ENCODE measurements at places on chromosomes 1 and 21. TPM values are rescaled to one million over a fixed set of nuclear protein-coding genes. Genes with fewer than 3 reads are reported as not detected.

DNA sequence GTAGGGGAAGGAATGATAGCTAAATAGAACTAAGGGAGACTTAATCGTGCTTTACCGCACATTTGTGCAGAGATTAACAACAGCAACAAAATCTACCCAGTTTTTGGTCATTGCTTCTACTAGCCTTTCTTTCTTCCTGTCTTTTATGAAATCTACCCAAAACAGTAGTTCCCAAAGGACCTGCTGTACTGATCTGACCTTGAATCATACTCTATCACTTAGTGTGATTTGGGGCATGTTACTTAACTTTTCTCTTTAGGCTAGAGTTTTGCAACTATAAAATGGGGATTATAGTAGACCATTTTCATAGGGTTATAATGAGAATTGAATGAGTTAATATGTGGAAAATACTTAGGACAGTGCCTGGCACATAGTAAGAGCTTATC is 30.5 kb upstream of the MACF1 start:
- no peak for DNase-seq

- DNase-seq = no peak
These were observed 176.6 kb upstream of the ADAMTS5 start for GRCh38 chr21:27143476-27143875.

DNA sequence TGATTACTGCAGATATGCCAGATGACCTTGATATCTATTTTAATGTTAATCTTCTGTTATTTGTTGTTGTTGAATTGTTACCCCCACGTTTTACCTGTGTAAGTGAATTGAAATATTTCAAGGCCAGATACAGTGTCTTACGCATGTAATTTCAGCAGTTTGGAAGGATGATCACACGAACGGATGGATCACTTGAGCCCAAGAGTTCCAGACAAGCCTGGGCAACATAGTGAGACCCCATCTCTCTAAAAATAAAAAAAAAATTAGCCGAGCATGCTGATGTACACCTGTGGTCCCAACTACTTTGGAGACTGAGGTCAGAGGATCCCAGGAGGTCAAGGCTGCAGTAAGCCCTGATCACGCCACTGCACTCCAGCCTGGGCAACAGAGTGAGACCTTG is 32.2 kb downstream of the SDCCAG8 start:
- DNase-seq = no peak

DNA sequence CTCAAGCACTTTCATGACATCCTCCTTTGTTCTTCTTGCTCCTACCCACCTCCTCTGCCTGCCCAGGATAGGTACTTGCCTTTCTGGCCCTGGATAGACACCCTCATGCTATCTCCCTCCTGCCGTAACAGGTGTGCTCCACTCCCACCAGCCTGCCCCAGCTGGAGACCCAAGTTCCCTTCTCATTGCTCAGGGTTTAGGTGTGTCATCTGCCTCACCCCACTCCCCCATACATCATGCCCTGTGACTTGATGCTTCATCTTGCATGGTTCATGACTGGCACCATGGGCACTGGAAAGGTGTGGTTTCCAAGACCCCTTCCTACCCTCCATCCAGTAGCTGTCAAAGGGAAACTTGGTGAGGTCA is 5.9 kb downstream of the RHEX start:
- no peak for DNase-seq

- no peak for DNase-seq
These were observed 139.1 kb upstream of the FMN2 start for GRCh38 chr1:239952348-239953308.

GRCh38 chr1:228276901-228277490 is 69.2 kb downstream of the OBSCN start:
- DNase-seq = peak; percentile 45

- no peak for DNase-seq
These were observed 132.3 kb downstream of the URB2 start for GRCh38 chr1:229758101-229759036.

DNA sequence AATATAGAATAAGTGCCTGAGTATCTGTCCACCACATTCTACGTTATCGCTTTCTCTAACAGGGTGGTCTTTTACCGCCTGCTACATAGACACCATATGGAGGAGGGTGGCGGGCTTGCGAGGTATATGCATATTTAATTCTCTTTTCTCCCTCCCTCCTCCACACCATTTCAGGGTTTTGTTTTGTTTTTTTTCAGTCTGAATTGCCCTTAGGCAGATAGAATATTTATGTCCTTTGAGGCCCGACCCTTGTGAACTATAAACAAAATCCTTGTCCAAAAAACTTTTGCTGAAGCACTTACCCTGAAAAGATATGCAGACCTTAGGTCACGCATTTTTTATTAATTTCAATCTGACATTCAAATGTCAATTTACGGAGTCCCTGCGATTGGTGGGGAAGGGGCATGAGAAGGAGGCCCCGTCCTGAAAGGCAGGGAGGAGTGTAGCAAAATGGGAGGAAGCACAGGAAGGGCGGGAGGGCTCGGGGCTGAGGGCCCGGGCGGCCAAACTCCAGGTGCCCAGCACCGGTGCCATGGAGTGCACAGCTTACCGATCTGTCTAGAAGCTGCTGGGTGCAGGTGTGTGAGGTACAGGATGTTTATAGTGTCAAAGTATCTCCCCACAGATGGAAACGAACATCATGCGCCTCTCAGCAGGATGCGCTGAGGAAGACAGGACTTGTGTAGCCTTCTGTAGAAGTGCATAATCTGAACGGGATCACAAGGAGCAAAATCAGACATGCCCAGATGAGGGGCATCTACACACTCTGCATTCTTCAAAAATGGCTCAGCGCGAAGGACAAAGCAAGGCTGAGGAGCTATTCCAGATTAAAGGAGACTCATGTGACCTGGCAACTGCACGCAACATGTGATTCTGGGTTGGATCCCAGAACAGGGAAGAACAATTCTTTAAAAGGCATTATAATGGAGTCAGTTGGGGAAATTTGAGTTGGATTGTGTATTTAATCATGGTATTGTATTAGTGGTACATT is 68.8 kb upstream of the LYST start:
- no peak for DNase-seq

DNA sequence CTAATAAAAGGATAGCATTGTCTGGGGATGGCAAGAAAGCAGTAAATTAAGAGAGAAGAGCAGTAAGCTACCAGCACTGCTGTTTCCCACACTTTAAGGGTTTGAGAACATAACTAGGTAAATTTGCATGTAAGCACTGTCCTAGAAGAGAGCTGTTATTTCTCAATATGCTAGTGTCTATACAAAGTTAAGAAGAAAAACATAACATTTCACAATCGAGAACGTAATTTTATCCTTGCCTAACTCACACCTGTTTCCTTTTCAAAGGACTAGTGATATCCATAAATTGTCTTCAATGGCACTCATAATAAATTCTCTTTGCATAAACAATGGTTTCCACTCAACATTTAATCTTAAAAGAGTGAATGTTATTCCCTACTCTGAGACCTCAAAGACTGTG is 576.0 kb downstream of the PTBP2 start:
- no peak for DNase-seq

DNA sequence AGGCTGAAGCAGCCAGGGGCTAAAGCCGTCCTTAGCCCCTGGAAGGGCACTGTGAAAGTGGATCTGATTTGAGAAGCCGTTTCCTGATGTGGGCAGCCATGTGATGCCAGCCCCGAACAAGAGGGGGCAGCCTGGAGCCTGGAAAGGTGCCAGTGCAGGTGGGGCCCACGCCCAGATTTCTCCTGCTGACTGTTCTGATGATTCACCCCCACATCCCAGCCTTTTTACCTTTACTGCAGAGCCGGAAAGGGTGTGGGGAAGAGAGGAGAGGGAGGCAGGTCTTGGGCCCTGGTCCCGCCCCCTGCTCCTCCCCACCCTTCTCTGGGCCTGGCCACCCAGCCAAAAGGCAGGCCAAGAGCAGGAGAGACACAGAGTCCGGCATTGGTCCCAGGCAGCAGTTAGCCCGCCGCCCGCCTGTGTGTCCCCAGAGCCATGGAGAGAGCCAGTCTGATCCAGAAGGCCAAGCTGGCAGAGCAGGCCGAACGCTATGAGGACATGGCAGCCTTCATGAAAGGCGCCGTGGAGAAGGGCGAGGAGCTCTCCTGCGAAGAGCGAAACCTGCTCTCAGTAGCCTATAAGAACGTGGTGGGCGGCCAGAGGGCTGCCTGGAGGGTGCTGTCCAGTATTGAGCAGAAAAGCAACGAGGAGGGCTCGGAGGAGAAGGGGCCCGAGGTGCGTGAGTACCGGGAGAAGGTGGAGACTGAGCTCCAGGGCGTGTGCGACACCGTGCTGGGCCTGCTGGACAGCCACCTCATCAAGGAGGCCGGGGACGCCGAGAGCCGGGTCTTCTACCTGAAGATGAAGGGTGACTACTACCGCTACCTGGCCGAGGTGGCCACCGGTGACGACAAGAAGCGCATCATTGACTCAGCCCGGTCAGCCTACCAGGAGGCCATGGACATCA is at the start of gene SFN:
TSS of gene SFN (plus strand) at position 369 of the 904 bp plus-strand sequence. CDS start at position 433, 64 bp downstream.
- DNase-seq = peak; percentile 85

GRCh38 chr1:101357444-101357986 is 120.7 kb downstream of the S1PR1 start:
- no peak for DNase-seq

GRCh38 chr1:234782791-234783190 is 172.8 kb upstream of the IRF2BP2 start:
- DNase-seq = no peak

GRCh38 chr1:34319218-34319617 is 142.5 kb downstream of the C1orf94 start:
- no peak for DNase-seq

DNA sequence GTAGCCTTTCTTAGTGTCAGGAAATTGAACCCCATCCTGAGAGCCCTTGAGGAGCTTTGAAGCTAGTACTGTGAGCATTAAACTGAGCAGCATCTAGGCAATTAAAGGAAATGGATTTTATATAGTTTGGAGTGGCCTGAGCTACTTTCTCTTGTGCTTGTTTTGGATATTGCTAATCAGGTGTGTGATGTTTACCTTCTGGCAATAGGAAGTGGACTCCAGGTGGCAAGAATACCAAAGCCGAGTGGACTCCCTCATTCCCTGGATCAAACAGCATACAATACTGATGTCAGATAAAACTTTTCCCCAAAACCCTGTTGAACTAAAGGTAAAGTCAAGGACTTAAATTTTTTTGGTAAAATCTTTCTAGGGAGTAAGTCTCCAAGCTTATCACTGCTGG is 79.4 kb downstream of the MACF1 start:
- DNase-seq = no peak

DNA sequence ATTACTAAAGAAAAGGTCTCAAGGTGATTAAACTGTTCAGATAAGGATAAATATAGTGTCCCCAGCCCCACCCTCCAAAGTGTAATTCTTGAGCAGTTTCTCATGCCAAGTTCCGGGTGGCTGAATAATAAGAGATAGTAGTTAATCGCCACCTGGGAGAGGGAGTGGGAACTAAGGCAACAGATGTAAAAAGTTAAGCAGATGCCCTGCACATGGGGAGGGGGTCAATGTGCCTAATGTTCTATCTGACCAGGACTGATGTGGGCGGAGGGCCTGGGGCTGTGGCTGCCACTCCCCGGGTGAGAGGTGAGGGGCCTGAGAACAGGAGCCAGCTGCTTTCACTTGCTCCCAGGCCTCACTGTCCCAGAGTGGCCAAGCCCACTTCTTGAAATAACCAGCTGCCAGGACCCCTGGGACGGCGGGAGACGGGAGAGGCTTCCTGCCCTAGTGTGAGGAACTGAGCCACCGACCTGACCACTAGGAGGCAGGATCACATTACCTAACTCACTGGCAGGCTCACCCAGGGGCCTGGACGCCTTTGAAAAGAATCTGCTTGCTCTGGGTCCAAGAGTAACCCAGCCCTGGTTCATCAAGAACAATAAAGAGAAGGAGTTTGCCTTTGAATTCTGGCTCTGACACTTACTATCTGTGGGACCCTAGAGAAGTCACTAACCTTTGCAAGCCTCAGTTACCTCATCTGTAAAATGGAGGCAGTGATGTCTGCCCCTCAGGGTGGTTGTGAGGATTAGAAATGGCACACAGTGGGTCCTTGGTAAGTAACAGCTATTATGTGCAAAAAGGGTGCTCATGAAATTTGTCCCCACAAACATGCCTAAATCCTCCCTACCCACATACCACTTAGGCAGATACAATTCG is 179.2 kb downstream of the ATG4C start:
- DNase-seq = no peak

GRCh38 chr1:10767282-10767681 is 29.2 kb downstream of the CASZ1 start:
- DNase-seq = no peak

GRCh38 chr1:212344905-212345304 is 59.7 kb downstream of the PPP2R5A start:
- no peak for DNase-seq

- DNase-seq = no peak
These were observed 56.4 kb upstream of the ADORA3 start for GRCh38 chr1:111559736-111560279.

DNA sequence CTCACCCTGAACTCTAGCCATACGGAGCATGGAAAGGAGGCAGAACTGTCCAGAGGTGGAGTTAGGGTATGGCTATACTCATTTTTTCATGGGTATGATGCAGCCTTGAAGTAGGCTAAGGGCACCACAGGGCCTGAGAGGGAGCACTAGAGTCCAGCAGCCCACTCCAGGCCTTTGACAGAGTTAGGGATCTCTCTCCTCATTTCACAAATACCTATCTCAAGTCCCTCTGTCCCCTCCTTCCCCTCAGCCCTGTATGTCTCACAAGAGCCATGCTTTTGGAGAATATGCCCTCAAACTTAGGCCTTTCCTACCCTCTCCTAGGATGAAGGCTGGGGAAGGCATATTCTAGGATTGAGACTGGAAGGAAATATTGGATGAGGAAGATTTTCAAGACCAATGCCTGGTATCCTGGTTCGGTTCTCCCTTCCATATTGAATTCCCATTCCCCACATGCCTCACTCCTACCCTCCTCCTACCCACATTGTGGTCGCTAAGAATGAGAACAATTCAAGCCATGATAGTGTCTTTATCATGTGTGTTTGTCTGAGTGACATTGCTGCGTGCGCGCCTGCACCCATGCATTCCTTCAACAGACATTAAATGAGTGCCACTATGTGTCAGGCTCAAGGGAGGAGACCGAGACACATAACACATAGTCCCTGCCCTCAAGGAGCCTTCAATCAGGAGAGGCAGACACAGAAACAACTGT is 2.6 kb upstream of the NECTIN4 start:
- no peak for DNase-seq

The LRRC38 gene
- not detected for total RNA-seq

The PKNOX1 gene
- 17.5 TPM for total RNA-seq

The RGS1 gene
- 16.3 TPM for total RNA-seq

The YBEY gene
- total RNA-seq = 20.4 TPM

The LY9 gene
- total RNA-seq = 1.8 TPM

The TSSK3 gene
- total RNA-seq = 2.1 TPM

The HLX gene
- total RNA-seq = 18.5 TPM

The LCE1F gene
- total RNA-seq = not detected

The RAB13 gene
- 103 TPM for total RNA-seq

The COL8A2 gene
- total RNA-seq = 24.4 TPM

The ADAM30 gene
- total RNA-seq = not detected

The HTR6 gene
- not detected for total RNA-seq
